CD8-positive, alpha-beta memory T cell (primary cell): ENCODE measurements at places on chromosomes 1 and 21. TPM values are rescaled to one million over a fixed set of nuclear protein-coding genes. Genes with fewer than 3 reads are reported as not detected.
A peak's percentile ranks its signal among the peaks of the same experiment; 100 is the strongest.

The WNT3A gene
- total RNA-seq = not detected

The A3GALT2 gene
- total RNA-seq = not detected

The SERTAD4 gene
- total RNA-seq = not detected

GRCh38 chr1:30745156-30745833 is 12.3 kb downstream of the LAPTM5 start:
- no peaks in the 10 kb centered on the region for H3K27me3 ChIP-seq
- H3K4me1 ChIP-seq = peaks cover 99% of the 10 kb centered on the region
- no peak for DNase-seq
- peaks cover 42% of the 10 kb centered on the region for H3K36me3 ChIP-seq

- peaks cover 7% of the 10 kb centered on the region for H3K4me1 ChIP-seq
- no peak overlapping the region for H3K27ac ChIP-seq
- no peak for DNase-seq
- no peak overlapping the region for H3K4me3 ChIP-seq
- H3K27me3 ChIP-seq = no peaks in the 10 kb centered on the region
- no peaks in the 10 kb centered on the region for H3K36me3 ChIP-seq
Observed at GRCh38 chr1:77350012-77350770, 68.4 kb downstream of the AK5 start.

The MGST3 gene
- 57.8 TPM for total RNA-seq

GRCh38 chr1:97451944-97452343 is 468.9 kb downstream of the DPYD start:
- H3K36me3 ChIP-seq = no peaks in the 10 kb centered on the region
- no peak overlapping the region for H3K4me3 ChIP-seq
- no peaks in the 10 kb centered on the region for H3K4me1 ChIP-seq
- DNase-seq = no peak

DNA sequence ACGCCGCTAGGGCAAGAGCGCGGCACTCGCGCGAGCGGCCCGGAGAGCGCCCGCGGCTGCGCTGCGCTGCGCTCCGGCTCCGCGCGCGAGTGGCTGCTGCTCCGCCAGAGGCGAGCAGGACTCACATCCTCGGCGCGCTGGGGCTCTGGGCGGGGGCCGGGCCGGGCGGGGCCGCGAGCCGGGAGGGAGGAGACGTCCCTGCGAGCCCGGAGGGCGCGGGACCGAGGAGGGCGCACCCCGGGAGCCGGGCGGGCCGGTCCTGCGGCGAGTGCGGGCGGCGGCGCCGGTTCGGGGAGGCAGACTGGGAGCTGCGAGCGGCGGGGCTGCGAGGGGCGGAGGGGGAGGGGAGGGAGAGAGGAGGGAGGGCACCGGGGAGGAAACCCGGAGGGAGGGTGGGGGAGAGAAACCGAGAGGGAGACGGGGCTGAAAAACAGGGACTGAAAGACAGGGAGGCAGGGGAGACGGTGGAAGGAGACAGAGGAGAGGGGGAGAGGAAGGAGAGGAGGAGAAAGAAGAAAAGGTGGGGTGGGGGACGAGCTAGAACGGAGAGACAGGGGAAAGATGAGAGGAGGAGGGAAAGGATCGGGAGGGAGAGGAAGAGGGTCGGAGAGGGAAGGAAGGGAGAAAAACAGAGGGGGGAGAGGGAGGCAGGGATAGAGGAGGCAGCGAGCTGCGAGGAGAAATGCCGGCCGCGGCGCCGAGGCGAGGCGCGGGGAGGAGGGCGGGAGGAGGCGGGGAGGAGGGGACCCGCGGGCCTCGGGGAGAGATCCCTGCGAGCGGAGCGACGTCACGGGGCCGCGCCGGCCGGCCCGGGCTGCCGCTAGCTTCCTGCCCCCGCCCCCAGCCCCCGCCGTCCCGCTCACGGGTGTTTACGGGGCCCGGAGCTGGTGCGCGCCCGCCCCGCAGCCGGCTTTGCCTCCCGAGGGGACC is at the start of gene CAMK2N1:
Gene CAMK2N1 (minus strand): TSS at position 684 of the 930 bp plus-strand sequence. CDS start 831 bp downstream, outside the sequence.
- H3K27ac ChIP-seq = peak within 1 kb of the TSS; percentile 51
- H3K4me1 ChIP-seq = peaks cover 16% of the 10 kb centered on the region
- H3K4me3 ChIP-seq = peak within 1 kb of the TSS; percentile 67
- peak; percentile 53 for DNase-seq

DNA sequence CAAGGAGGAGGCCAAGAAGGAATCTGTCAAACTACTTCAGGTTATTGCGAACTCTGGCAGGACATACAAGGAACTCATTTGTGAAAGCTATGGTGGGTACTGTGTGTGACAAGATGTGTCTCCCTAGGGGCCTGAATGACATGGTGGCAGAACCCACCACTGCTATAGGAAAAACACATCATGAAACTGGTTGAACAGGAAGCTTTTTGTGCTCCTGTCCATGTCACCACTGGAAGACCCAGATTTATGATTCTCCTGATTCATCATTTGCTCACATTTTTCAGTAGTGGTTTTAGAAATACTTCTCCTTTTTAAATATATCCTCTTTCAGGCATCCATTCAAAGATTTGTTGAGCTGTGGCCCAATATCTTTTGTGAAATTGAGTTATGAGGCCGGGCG is 23.6 kb downstream of the ARMH1 start:
- H3K4me3 ChIP-seq = no peak overlapping the region
- H3K4me1 ChIP-seq = peaks cover 16% of the 10 kb centered on the region
- no peaks in the 10 kb centered on the region for H3K27me3 ChIP-seq
- H3K36me3 ChIP-seq = no peaks in the 10 kb centered on the region

The VWA1 gene
- total RNA-seq = 0.31 TPM

DNA sequence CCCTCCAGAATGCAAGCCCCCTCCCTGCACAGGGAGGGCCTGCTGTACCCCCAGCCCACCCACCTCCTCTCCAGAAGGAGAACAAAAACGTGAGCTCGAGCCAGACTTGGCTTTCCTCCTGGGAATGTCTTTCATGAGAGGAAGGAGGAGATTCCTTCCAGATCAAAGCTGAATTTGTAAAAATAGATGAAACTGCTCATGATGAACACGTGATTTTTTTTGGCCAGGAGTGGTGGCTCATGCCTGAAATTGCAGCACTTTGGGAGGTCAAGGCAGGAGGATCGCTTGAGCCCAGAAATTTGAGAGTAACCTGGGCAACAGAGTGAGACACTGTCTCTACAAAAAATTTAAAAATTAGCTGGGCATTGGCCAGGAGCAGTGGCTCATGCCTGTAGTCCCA is 21.8 kb downstream of the GPR157 start:
- H3K36me3 ChIP-seq = no peaks in the 10 kb centered on the region
- H3K27ac ChIP-seq = no peak overlapping the region
- no peak for DNase-seq
- H3K4me1 ChIP-seq = no peaks in the 10 kb centered on the region
- no peaks in the 10 kb centered on the region for H3K27me3 ChIP-seq

- peak overlapping the region; percentile 76 for H3K4me3 ChIP-seq
- H3K27me3 ChIP-seq = no peaks in the 10 kb centered on the region
- DNase-seq = peak; percentile 12
- no peaks in the 10 kb centered on the region for H3K36me3 ChIP-seq
- H3K27ac ChIP-seq = peak overlapping the region; percentile 60
- H3K4me1 ChIP-seq = peaks cover 23% of the 10 kb centered on the region
Observed at GRCh38 chr21:38804789-38805327, 871 bp upstream of the ETS2 start.

DNA sequence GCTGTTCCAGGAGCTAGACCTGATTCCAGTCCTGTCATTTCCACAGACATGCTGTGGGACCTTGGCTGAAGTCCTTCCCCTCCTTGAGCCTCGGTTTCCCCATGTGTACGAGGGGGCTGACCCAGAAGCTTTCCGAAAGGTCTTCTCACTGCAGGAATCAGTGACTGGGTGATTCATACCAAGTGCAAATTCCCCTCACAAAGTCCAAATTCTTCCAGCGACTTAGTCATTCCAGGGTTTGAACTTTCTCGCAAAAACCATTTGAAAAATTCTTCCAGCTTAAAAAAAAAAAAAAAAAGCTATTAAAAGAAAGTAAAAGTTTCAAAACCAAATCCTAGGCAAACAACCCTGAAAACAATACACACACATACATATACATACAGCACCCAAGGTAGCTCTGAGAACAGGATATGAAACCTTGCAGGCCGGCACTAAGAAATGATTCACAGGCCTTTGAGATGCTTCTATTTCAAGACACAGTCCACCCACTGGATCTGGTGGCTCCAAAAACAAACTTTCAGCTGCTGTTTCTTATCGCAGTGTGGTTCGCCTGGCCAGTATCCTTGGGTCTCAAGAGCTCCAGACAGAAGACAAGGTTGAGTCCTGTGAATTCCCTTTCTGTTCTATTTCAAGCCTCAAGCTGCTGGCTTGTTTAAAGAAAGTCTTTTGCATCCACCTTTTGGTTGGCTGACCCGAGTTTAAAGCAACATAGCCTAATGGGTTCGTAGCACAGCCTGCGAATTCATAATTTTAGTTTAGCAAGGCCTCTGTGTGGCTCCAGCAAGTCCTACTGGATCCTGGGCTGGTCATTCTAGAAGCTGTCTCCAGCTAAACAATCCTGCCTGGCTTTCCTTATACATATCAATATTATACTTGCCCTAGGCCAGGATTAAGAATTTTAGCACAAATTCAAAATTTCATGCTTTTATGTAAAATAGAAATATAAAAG is 18.0 kb upstream of the ID3 start:
- no peak for DNase-seq
- peaks cover 27% of the 10 kb centered on the region for H3K4me1 ChIP-seq
- H3K27me3 ChIP-seq = no peaks in the 10 kb centered on the region
- no peak overlapping the region for H3K4me3 ChIP-seq
- H3K36me3 ChIP-seq = no peaks in the 10 kb centered on the region

- no peaks in the 10 kb centered on the region for H3K27me3 ChIP-seq
- DNase-seq = peak; percentile 68
- H3K27ac ChIP-seq = peak overlapping the region; percentile 60
- no peaks in the 10 kb centered on the region for H3K36me3 ChIP-seq
Observed at GRCh38 chr21:38806153-38806941, 618 bp downstream of the ETS2 start.

The HSD3B1 gene
- not detected for total RNA-seq

GRCh38 chr1:214270097-214270650 is 10.8 kb upstream of the SMYD2 start:
- no peaks in the 10 kb centered on the region for H3K36me3 ChIP-seq
- no peaks in the 10 kb centered on the region for H3K4me1 ChIP-seq
- H3K27ac ChIP-seq = no peak overlapping the region
- DNase-seq = no peak

The DMRTA2 gene
- not detected for total RNA-seq

DNA sequence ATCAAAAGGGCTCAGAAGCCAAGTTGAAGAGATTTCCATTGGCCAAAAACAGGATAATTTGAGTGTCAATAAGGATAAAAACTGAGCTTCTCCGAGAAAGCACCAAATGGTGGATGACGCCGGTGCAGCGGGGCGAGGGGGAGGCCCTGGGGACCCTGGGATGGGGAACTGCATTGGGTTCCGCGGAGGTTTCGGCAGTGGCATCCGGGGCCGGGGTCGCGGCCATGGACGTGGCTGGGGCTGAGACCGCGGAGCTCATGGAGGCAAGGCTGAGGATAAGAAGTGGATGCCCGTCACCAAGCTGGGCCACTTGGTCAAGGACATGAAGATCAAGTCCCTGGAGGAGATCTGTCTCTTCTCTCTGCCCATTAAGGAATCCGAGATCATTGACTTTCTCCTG is 97.2 kb downstream of the DMRTA2 start:
- no peaks in the 10 kb centered on the region for H3K36me3 ChIP-seq
- DNase-seq = no peak
- H3K4me1 ChIP-seq = no peaks in the 10 kb centered on the region
- no peak overlapping the region for H3K4me3 ChIP-seq
- no peak overlapping the region for H3K27ac ChIP-seq
